ENCODE measurements at places on chromosomes 2 and 18.

GRCh38 chr18:3122851-3123250, 96.9 kb downstream of the MYOM1 start:
- no peak for DNase-seq

GRCh38 chr2:40148334-40148733, 303.6 kb downstream of the SLC8A1 start:
- no peak for DNase-seq

DNA sequence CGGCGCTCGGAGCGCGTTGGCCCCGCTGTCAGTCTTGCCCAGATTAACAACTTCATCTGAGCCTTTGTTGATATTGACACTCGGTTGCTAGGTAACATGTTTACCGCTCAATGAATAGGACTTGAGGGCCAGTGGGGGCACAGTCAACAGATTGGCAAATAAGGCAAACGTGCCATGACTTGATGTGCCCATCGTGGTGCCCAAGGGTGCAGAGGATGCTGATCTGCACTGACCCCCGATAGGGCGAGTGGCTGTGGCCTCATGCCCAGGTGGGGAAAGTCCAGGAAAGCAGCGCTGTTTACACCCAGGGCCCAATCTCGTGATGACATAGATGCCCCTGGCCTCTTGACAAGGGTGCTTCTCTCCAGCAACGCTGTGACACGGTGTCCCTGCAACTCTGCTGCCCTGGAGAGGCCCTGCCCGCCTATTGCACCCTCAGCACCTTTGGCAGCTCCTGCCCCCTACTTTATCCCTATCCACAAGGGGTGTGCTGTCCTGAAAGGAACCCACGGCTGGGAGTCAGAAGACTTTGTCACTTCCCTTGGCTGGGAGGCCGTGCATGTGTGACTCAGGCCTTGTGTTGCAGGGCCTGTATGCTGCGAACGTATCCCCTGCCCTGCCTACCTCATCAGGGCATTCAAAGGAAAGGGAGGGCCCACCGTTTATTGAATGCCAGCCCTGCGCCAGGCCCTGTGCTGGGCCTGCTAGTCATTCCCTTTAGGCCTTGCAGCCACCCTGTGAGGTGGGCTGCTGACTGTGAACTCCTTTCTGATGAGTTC, 158.0 kb downstream of the INHBB start:
- DNase-seq, result no peak

DNA sequence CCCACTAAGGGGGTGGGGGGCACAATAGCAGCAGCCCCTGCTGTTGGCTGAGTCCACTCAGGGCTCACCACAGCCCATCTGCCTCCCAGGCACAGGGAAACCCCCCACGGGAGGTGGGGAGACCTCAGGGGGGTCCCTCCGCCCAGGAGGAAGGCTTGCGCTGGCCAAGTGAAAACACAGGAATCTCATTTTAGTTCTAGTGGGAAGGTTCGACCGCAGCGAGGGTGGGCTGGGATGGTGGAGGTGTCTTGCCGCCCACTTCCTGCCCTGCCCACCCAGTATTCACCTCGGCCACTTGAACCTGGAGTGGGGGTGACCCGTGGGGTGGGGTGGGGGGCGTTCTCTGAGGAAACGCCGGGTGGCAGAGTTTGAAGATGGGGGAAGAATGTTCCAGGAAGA, 6.9 kb upstream of the BOK start:
- DNase-seq, result no peak

GRCh38 chr18:6103741-6104140, 208.4 kb upstream of the TMEM200C start:
- no peak for DNase-seq

DNA sequence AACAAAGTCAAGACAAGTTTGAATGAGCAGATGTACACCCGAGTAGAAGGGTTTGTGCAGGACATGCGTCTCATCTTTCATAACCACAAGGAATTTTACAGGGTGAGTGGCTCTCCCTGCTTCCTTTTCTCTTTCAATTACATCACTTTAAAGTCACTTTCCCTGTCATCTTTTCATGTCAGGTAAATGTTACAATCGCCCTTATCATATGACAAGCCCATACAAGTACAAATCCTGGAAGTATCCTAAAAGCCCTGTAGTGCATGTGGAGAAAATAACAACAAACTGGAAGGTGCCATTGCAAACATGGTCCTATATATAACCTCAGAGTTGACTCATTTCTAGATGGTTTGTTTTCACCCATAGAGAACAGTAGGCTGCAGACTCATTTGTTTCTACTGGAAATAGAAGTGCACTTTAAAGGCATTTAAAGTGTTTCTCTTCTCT, 126.0 kb downstream of the SP100 start:
- DNase-seq, result no peak

DNA sequence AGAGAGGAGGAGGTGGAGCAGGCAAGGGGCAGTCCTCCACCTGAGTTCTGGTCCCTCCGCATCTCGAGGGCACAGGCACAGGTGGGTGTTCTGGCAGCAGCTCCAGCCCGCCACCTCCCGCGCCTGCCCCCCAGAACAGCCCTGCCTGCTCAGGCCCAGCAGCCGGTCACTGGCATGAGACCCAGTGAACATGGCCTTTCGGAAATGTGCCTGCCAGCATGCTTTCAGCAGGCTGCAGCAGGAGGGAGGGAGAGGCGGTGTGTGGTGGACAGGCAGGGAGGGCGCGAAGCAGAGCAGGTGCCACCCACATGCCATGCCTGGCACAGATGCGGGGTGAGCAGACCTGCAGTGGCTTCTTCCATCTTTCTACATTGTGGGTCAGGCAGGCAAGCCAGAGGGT, 3.4 kb upstream of the OR6B3 start:
- DNase-seq, result no peak

GRCh38 chr2:56314371-56314770, 130.6 kb downstream of the CCDC85A start:
- no peak for DNase-seq

- DNase-seq, result no peak
Measured at GRCh38 chr2:173602153-173602795, 247.6 kb downstream of the CDCA7 start.

DNA sequence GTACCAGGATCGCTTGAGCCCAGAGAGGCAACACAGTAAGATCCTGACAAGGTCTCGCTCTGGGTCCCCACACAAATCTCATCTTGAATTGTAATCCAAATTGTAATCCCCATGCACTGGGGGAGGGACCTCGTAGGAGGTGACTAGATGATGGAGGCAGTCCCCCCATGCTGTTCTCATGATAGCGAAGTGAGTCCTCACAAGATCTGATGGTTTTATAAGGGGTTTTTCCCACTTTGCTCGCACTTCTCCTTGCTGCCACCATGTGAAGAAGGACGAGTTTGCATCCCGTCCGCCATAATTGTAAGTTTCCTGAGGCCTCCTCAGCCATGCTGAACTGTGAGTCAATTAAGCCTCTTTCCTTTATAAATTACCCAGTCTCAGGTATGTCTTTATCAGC, 46.0 kb upstream of the SERTAD2 start:
- no peak for DNase-seq

GRCh38 chr2:124343827-124344498, 318.9 kb downstream of the CNTNAP5 start:
- no peak for DNase-seq

GRCh38 chr2:196143730-196144131, 27.6 kb downstream of the STK17B start:
- DNase-seq, result peak; percentile 66

DNA sequence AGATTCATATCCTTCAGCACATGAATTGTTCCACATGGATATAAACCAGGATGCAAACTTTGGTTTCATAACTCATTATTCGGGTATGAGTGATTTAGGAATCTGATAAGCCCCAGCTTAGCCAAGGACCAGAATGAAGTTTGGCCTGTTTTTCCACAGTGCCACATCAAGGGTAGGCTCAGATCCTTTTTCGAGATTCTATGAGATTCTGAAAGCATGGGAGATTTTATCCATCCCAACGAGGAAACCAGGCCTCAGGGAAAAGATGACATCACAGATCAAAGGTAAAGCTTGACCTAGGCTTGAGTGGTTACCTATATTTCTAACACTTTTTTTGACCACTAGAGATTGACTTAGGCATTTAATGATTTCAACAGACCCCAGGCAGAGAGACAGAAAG, 590.8 kb upstream of the PKDCC start:
- DNase-seq, result no peak

DNA sequence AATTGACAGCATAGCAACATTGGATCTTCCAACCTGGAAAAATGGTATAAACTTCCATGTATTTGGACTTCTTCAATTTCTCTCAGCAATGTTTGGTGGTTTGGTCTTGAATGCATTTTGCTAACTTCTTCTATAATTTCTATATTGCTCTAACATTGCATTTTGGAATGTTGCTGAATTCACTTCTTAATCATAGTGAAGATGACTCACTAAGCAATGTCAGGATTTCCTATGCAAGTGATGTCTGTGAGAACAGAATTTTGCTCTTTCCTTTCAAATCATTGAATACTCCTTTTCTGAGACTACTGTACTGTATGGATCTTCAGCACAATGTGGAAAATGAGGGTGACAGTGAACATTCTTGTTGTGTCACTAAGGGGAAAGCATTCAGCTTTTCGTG, 28.9 kb upstream of the CDH19 start:
- DNase-seq, result peak; percentile 54

DNA sequence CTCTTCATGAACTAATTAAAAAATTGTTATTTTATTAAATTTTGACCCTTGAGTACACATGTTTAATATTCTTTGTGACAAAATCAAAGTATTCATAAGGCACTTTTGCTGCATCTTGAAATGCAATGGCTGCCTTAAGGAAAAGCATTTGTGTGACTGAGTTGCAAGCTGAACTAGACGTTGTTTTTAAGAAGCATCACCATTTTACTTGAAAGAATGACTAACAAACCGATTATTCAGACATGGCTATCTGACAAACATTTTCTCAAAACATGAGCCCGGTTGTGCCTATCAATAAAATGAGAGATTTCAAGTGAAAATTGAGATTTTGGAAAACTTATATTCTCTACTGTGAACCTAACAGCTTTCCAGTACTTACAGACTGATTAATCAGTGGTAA, 2.8 kb downstream of the GCFC2 start:
- DNase-seq, result no peak

DNA sequence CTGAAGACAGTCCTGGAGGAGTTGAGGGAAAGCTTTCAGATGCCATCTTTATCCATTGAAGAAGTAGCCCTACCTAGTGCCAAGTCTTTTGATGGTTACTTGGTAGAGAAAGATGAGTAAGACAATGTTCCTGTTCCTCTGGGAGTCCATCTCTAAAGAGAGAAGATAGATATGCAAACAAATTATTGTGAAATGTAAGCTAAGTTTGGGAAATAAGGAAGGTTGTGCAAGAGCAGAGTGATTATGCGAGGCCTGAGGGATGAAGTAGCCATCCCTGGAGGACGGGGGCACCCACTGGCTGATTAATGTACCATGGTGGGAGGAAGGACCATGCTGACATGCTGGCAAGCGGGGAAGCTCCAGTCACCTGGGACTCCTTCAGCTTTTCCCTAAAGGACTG, 994 bp upstream of the DTNA start:
- DNase-seq, result peak; percentile 80

DNA sequence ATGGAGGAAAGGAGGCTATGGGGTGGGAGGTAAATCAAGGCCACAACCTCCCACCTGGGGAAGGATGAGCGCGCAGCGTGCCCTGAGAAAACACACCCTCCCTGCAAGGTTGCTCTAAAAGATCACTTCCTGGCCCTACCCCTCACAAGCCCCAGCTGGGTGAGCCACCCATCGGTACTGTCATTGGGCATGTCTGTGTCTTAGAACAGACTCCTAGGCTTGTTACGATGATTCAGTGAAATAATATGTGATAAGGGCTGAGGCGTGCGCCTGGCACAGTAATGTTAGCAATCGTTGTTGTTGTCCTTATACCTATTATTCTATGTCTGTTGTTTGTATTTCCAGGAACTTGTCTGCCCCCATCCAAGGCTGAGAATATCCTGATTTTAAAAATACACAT, 175.1 kb downstream of the ZFP36L2 start:
- DNase-seq, result peak; percentile 20

- DNase-seq, result no peak
Measured at GRCh38 chr2:221467610-221468009, 104.5 kb downstream of the EPHA4 start.

DNA sequence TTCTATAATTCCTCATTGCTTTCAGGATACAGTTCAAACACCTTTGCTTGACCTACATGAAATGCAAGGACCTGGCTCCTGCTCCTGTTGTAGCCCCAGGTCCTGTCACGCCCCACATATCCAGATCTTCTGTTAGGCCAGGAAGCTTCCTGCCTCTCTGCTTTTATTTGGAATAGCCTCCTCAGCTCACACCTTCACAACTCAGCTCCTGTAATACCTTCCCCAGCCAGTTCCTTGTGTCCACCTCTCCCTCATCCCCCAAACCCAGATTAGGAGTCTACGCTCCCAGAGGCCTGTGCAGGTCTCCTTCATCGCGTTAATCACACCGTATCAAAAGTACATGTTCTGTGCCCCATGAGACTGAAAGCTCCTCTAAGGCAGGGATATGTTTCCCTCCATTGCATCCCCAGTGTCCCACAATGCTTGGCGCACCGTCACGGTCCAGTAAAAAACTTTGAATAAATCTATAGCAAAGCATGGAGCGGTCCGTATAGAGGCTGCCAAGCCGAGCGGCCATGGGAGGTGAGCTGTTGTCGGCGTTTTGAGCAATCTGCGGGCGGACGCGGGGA, 371 bp downstream of the MDH1B start:
- DNase-seq, result no peak

DNA sequence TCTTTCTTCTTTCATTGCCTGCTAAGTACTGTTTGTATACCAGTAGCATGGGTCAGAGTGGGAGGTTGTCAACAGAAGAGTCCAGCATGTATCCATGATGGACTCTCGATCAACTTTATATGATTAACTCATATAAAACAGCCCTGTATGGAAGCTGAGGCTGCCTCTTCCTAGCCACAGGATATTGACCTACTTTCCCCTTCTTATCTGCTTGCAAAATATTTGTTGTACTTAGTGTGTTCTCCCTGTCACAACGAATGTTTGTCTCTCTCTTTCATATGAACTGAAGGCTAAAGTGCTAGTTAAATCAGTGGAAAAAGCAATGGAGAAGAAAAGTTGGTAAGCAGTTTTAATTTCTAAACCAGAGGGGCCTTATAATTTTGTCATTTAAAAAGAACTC, 17.8 kb downstream of the MYO1B start:
- DNase-seq, result no peak

- DNase-seq, result no peak
Measured at GRCh38 chr2:202015471-202015870, 18.2 kb upstream of the FZD7 start.

DNA sequence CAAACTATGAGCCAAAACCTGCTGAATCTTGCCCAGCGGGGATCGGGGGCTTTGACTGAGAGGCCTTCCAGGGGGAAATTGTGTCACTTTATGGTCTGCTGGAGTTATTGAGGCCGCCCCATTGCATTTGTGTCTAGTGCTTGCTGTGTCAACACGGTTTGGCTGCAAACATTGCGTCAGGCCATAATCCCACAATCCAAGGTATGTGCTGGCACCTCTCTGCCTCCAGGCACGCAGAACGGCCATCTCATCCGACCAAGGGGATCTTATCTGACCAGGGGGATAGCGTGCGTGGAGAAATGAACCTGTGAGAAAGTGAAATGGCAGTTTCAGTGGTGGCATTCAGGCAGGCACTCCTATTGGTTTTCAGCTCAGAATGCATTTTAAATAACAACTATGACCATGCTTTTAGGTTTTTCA, 18.1 kb upstream of the LYPD6B start:
- no peak for DNase-seq

- DNase-seq, result peak; percentile 7
Measured at GRCh38 chr2:70258532-70258875, 567 bp downstream of the PCYOX1 start.

Measured in fibroblast of upper back skin (primary cell).